ENCODE measurements at places on chromosomes 4 and X.

- DNase-seq: no peak
Observed at GRCh38 chr4:156538210-156538609, 433.4 kb downstream of the PDGFC start.

DNA sequence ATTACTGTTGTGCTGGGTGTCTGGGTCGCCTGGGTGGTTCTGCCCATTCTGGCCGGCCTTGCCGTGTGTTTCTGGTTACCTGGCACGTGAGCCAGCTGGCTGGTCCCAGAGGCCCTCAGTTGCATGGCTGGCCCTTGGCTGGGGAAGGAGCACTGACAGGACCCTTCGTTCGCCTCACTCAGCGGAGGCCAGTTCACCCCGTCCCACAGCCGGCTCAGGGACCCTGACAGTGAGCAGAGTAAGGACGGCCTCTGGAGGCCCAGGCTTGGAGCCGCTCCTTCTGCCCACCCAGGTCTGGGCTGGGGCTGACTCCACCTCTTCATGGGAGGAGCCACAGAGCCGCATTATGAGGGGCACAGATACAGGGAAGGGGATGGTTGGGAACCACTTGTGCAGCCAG lies 20.3 kb upstream of the HGFAC start:
- no peak for DNase-seq

GRCh38 chr4:21415728-21416127 lies 532.8 kb downstream of the KCNIP4 start:
- DNase-seq: no peak

- DNase-seq: no peak
Observed at GRCh38 chr4:179029683-179030082, 1587.4 kb upstream of the AGA start.
